ENCODE measurements at places on chromosomes 4 and X.
A peak's percentile ranks its signal among the peaks of the same experiment; 100 is the strongest.

DNA sequence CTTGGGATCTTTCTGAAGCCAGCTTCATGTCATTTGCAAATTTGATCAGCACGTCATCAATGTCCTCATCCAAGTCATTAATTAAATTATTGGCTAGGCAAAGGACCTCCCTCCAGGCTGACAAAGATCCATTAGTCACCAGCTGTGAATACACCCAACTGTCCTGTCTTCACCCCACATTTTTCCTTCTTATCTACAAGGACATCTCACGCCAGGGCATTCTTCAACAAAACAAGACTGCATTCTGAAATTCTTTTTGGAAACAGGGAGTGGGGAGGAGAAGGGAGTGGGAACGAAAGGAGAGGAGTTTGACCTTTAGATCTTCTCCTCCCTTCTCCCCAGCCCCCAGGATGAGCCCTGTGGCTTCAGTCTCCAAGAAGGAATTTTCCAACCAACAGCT lies 32.7 kb downstream of the NLGN3 start:
- DNase-seq, result no peak

DNA sequence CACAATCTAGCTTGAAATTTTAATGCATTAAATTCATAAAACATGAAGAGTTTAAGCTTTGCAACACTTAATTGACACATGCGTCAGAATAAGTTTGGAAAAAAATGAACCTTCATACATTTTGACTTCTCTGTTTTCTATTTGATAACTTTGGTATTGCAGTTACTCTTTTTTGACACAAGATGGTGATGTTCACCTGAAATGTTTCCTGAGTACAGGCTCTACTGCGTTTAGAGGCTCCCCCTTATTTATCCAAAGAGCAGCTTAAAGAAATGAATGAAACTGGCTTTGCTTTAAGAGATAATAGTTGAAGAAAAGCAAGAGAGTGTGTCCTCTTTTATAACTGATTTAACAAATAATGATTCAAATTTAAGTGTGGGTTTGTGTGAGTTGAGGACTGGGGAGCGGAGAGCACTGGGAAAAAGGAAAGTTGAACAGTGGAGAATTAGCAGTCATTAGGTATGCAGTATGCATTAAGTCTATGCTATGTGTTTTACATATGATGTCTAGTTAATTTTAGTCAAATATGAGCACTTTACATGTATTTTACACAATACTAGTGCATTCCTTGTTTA lies 180.6 kb upstream of the NUDT6 start:
- DNase-seq, result no peak

DNA sequence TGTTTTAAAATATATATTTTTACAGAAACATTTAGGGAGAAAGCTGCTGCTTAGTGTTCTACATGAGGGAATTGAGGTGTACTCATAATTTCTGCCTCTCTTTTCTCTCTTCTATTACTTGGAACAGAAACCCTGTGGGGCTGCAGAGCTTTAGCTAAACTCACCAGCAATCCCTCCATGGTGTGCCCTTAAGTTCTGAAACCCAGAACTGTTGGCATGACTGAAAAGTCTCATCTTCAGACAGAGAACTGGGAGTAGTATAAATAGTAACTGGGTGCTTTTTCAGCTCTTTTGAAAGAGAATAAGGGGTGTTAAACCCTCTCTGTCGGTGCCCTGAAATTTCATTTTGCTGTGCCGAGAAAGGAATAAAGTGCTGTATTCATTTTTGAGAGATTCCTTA lies 294.9 kb upstream of the BOD1L1 start:
- DNase-seq, result no peak

DNA sequence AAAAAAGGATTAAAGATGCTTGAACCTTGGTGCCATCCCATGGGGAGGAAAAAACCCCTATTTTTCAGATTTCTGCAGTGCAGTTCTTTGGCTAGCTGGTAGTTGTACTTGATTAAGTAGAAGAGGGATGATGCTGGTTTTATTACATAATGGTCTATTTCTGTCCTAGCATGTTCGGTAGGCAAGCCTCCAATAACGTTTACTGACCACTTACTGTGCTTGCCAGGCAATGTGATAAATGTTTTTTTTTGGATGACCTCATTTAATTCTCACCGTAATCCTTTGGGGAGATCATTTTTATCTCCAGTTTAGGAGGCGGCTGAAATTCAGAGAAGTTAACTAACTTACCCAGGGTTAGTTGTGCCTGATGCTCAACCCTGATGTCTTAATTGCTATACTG lies 92.1 kb upstream of the RPA4 start:
- no peak for DNase-seq

- DNase-seq, result no peak
These were observed 414.1 kb downstream of the CENPC start for GRCh38 chr4:67131224-67131623.

- DNase-seq, result no peak
These were observed 842.6 kb downstream of the TECRL start for GRCh38 chr4:63566658-63567057.

DNA sequence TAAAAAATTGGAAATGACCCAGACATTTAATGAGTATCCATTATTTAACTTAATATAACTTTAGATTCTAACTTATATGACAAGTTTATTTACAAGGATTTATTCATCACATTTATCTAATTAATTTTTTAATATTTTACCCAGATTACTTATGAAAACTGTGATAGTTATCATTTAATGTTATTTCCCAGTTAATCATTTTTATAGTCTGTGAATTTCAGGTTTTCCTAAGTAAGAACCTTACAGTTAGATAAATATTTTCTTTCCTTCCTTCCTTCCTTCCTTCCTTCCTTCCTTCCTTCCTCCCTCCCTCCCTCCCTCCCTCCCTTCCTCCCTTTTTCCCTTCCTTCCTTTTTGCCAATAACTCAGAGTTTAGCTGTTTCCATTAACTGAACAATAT lies 14.8 kb upstream of the FHDC1 start:
- no peak for DNase-seq

DNA sequence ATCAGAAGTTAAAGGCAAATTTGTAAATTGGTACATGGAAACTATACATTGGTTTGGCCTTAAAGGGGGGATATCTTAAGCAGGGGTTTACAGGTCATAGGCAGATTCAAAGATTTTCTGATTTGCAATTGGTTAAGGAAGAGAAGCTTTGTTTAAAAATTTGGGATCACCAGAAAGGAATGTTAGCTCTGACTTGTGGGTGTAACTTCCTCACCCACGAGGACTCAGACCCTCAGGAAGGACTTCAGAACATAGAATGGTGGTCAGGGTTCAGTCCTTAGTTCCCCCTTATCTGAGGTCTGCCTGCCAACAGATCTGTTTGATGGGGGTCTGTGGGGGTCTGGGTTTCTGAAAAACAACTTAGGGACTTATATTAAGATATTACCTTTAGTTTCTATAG lies 427.4 kb upstream of the DIPK2B start:
- no peak for DNase-seq

- DNase-seq, result no peak
These were observed 22.6 kb downstream of the PPP2R2C start for GRCh38 chr4:6449746-6450369.

GRCh38 chrX:16999275-16999674 lies 52.8 kb downstream of the REPS2 start:
- no peak for DNase-seq

DNA sequence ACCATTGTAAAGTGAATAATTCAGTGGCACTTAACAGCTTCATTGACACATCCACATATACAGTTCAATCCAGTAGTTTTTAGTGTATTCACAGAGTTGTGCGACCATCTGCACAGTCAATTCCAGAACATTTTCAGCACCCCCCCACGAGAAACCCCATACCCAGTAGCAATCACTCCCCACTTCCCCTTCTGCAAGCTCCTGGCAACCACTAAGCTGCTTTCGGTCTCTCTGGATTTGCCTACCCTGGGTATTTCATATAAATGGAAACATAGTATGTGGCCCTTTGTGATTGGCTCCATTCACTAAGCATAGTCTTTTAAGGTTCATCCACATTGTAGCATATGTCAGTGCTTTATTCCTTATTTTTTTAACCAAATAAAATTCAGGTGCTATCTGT lies 10.0 kb downstream of the MSL3 start:
- DNase-seq, result no peak

GRCh38 chrX:51598899-51599298 lies 19.8 kb downstream of the CENPVL3 start:
- peak; percentile 2 for DNase-seq

- no peak for DNase-seq
These were observed 136.0 kb downstream of the GABRB1 start for GRCh38 chr4:47167081-47168035.

- DNase-seq, result no peak
These were observed 31.2 kb downstream of the CCNI start for GRCh38 chr4:77044461-77045150.

- no peak for DNase-seq
These were observed 62.4 kb downstream of the FBXL5 start for GRCh38 chr4:15592799-15593198.

GRCh38 chr4:3332498-3332897 lies 39.7 kb downstream of the RGS12 start:
- DNase-seq, result no peak

- DNase-seq, result no peak
These were observed 78.2 kb downstream of the SH3BGRL start for GRCh38 chrX:81280148-81280547.

DNA sequence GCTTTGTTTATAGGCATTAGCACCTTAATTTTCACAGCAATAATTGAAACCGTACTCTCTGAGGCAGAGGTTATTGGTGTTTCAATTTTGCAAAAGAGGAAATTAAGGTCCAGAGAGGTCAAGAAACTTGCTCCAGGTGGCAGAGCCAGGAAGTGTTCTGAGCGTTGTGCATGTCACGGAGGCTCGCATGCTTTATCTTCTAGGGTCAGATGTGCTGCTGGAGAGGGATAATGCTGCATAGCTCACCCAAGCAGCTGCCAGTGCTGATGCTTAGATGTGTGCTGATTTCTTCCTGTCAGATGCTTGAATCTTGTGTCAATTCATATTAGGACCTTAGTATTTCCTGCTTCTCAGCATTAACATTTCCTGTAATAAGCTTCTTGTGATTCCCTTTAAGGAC lies 13.0 kb upstream of the FGF5 start:
- no peak for DNase-seq

DNA sequence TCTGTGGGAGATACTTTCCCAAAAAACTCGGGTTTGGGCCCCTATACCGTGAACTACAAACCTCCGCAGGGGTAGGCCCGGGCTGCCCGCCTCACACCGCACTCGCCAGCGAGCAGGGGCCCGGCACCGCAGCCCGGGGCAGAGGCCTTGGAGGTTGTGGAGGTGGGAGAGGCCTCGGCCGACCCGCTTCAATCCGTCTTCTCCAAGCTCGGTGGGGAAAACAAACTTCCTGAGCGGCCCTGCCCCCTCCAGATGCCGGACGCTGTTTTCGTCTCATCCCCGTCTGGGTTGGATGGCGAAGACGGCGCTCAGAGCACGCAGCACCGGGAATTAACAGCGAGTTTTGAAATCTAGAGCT lies 442 bp upstream of the MCUB start:
- no peak for DNase-seq

GRCh38 chrX:125203365-125203736 lies 116.3 kb upstream of the TEX13C start:
- no peak for DNase-seq

GRCh38 chr4:151163855-151164254 lies 64.4 kb downstream of the RPS3A start:
- DNase-seq, result no peak

Data from HL-60 (cell line).